ENCODE measurements at places on chromosomes 5 and 9.

DNA sequence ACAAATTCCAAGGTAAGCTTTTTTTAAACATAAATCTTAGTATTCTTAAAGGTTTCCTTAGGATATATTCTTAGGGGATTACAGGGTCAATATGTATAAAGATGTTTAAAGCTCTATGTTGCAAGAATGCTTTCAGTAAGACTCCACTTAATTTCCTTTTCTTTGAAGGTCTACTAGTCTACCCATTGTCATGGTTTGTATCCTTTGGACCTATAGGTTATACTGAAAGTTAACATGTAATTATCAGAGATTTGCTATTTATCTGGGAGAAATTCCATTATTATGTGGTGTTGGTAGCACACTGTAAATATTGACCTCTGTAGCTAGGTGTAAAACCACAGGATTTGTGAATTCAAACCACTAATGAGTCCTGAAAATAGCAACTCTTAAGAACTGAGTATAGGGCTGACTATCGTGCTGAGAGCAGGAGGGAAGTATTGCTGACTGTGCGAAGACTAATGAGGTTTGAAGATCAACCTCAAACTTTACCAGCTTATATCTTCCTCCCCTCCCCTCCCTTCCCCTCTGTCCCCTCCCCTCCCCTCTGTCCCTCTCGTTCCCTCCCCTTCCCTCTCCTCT, 85.6 kb downstream of the GADD45G start:
- DNase-seq = no peak

- DNase-seq = peak; percentile 97
Measured at GRCh38 chr9:76732341-76732958, 31.8 kb upstream of the PCA3 start.

DNA sequence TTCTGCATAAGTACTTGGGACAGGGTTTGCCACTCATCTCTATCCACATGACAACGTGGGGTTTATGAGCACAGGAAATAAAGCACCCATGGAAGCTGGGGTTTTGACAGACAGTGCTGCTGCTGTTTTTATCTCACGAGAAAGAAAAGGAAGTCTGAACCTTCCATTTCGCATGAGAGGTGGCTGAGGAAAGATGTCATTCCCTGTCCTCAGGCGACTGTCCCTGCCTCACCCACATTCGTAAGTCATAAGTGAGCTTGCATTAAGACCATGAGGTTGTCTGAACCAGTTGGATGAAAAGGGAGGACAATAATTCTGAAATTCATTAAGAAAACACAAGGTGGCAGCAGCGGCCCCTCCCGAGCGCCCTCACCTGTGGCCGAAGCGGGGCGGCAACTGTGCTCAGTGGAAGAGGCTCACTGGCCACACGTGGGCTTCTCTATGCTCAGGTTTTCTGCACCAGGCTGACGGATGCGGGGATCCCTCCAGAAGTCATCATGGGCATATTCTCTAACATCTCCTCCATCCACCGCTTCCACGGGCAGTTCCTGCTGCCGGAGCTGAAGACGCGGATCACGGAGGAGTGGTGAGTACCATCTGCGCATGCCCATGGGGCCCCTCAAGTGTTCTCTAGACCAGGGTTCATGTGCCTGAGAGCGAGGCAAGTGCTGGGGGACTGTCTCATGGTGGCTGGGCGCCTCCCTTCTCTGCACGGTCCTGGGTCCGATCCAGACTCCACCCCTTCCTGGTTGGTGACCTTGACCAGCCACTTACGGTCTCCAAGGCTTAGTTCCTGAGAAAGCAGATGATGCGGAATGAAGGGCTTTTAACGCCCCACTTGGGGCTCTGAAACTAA, 54.7 kb upstream of the SUSD3 start:
- DNase-seq = peak; percentile 14

GRCh38 chr5:97476852-97477534, 293.9 kb upstream of the RIOK2 start:
- DNase-seq = no peak

DNA sequence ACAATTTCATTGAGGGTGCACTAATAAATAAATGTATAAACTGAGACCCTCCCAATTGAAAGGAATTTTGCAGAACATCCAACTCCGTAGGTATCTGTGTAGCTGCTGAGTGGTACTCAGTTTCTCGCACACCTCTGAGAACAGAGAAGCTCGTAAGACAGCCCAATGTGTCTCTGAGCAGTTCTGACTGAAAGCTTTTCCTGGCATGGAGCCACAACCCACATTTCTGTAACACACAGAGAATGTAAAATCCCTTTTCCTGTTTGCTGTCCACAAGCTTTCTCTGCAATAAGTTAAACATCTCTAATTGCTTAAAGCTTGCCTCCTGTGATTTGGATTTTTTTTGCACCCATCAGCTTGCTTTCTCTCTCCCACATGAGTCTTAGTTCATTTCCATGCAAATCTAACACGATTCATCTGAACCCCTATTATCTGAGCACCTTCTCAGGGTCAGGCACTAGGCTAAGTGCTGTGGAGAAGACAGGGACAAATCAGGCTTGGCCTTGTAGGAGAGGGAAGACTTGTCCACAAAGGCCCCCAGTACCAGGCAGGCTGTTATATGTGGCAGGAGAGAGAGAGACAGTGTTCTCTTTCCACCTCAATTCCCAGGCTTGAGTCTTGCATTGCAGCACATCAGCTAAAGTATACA, 44.2 kb upstream of the COL15A1 start:
- DNase-seq = peak; percentile 95

DNA sequence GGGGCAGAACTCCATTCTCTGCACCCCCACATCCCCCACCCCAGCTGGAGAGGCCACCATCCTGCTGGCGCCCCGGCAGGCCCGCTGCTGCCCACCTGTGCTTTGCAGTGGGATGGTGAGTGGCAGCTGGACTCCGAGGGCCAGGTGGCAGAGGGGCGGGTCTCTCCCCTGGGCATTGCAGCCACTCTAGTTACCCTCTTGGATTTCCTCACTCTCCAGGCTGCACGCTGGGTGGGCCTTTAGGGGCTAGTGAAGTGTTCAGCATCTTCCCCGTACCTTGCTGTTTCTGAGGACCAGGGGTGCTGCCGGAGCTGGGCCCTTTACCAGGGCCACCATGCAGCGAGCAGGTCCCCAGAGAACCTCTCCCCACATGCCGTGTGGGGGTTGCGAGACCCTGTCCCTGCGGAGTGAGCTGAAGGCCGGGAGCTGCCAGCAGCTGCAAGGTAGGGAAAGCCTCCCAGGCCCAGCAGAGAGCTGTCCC, 88.4 kb upstream of the SH3PXD2B start:
- no peak for DNase-seq

- no peak for DNase-seq
Measured at GRCh38 chr5:58974083-58974482, 391.2 kb downstream of the RAB3C start.

DNA sequence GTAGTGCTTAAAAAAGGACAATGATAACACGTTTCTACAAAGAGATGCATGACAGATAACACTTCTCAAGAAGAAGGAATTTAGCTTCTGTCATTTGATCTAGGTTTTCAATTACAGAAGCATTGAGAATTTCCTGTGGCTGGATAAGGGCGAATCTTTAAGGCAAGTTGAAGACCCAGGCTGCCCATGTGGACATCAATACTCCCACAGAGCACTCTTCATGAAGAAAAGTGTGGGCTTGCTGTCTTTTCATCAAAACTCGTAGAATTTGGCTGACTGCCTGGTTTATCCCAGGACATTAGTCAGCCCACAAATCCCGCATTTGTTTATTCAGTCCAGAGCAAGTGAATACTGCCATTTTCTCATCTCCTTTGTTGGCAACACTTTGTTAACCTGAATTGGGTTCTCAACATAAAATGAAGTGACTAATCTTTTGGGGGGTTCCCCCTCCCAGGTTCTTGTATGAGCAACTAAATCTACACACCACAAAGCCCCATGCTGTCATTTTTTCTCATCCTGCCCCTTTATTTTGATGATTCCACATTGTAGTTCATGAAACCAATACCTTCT, 43.4 kb upstream of the CDKN2B start:
- peak; percentile 98 for DNase-seq

GRCh38 chr5:90983148-90983547, 400.0 kb downstream of the ARRDC3 start:
- DNase-seq = peak; percentile 91

DNA sequence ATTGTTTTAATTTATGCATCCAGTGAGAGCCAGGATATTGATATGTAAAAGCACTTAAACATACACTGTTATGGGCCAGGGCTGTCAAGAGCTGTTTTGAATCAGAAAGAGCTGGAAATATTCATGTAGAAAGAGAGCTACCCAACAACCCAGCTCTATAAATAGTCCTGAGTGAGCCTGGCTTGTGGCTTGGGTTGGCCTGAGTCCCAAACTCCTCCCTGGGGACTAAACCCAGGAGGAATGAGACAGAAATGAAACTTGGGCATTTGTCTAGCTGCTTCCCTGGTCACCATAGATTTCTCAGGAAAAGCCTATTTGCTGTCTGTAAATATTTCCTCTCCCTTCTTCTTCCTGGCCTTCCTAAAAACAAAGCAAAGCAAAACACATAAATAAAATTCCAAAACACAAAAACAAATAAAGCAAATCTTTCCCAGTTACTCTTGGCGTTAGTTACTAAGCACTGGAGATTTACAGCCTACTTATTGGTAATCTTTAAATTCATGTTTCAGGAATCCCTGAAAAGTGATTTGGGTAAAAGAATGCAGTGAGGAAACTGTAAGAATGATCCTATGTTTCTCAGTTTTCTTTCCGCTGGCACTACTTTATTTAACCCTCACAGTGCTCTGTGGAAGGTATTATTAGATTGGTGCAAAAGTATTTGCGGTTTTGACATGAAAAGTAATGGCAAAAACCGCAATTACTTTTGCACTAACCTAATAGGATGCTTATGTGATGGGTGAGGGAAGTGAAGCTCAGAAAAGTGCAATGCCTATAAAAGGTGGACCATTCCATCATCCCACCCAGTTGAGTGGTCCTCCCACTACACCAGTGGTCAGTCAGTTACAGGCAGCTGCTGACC, 111.8 kb downstream of the CARTPT start:
- peak; percentile 94 for DNase-seq

DNA sequence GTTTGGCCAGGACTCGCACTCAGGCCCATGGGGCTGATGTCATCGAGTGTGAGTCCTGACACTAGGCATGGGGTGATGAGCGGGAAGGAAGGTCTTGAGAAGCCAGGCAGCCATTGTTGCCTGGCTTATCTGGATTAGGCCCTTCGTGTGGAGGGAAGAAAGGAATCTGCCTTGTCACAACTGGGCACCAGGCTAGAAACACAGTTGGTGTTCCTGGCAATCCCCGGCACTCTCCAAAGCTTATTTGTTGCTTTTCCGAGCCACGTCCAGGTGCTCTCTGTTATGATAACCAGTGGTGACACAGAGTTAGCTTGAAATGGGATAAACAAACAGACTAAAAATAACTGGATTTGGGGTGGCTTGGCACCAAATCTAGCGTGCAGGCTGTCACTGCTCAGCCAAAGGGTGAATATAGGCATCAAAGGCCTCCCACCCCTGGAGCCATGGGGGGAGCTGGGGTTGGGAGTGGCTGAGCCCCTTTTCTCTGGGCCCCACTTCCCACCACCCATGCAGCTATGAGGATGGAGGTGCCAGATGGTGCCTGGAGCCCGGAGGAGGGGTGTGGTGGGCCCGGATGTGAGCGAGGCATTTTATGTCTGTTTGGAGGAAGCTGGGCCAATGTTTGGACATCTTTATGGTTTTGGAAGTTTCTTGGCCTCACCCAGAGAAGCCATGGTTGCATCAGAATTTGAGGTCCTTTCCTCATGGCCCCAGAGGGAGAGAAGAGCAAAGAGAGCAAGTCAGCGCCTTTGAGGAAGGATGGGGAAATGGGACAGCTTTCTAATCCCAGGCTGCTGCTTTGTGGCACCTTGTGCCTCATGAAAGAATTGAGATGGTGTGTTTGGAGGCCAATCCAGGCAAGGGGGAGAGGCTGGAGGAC, 98.0 kb upstream of the PITX1 start:
- no peak for DNase-seq

DNA sequence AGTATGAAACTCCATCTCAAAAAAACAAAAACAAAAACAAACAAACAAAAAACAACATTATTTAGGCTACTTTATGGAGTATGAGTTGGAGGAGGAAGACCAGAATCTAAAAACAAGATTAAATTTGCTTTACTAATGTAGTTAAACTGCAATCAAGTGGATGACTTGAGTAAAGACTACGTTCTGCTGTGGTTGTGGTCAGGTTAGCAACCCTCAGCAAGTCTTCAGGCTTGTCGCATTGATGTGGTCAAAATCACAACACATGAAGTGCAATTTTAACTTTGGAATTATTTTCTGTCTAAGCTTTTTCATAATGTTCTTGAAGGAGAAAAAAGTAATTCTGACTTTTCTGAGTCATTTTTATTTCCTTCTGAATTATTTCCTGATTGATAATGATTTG, 43.1 kb downstream of the PDE6A start:
- DNase-seq = no peak

- DNase-seq = peak; percentile 51
Measured at GRCh38 chr5:81409896-81410295, 16.0 kb upstream of the ACOT12 start.

GRCh38 chr5:173577817-173578216, 38.6 kb downstream of the BOD1 start:
- no peak for DNase-seq

DNA sequence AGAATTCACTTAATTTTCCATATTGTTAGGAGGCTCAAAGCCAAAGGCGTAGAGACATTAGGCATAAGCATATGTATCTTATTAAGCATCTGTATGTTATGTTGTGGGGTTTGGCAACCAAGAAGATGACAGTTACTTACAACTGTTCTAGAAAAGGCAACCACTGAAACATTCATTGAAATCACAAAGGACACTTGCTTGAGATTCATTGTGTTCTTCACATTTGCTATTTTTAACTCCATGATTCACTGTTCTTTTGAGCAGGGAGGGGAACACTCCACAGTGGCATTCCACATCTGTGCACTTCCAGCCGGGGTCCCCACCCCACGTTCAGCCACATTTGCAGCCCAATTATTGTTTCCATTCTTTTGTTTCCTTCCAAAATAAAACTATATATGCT, 107.1 kb downstream of the PALM2AKAP2 start:
- peak; percentile 88 for DNase-seq

DNA sequence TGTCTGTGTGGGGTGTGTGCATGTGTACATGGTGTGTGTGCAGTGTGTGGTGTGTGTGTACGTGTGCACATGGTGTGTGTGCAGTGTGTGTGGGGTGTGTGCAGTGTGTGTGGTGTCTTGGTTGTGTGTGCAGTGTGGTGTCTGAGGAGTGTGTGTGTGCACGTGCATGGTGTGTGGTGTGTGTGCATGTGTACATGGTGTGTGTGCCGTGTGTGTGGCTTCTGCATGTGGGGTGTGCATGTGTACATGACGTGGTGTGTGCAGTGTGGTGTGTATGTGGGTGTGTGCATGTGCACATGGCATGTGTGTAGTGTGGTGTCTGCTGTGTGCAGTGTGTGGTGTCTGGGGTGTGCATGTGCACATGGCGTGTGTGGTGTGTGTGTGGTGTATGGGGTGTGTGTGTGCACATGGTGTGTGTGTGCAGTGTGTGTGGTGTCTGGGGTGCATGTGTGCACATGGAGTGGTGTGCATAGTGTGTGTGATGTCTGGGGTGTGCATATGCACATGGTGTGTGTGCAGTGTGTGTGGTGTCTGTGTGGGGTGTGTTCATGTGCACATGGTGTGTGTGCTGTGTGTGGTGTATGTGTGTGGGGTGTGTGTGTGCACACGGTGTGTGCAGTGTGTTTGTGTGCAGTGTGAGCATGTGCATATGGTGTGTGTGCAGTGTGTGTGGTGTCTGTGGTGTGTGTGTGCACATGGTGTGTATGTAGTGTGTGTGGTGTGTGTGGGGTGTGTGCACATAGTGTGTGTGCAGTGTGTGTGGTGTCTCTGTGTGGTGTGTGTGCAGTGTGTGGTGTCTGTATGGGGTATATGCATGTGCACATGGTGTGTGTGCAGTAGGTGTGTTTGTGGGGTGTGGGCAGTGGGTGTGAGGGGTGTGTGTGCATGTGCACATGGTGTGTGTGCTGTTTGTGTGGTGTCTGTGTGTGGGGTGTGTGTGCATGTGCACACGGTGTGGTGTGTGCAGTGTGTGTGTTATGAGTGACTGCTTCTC, 40.6 kb upstream of the ZNG1F start:
- DNase-seq = no peak

Data from fibroblast of upper back skin (primary cell).